ENCODE measurements at places on chromosomes 4 and X.

DNA sequence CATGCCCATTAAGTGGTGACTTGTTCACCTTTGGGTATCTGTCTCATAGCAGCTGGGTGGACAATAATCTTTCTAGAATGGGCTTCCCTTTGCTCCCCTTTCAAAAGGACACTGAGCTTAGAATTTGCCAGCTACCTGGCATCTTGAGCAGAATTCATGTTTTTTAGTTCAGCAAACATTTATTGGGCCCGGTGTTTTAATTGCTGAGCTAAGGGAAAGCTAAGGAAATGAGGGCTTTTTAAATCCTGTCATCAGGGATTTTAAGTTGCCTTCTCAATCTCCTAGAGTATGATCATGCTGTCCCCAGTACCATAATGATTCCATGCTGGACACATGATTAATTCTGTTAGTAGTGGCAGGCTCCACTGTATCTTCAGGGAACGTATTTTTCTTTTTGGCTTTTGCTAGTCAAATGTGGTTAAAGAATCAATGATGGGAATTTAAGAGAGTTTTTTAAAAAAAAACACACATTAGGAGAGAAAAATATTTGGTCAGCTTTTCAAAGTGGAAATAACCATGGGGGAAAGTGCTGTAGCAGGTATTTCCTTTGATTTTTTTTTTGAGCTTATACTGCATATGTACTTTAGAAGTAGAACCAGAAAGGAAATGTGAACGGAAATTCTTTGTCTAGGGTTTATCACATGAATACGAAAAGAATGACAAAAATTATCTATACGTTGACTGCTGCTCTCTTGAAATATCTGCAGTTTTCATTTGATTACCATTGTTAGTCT lies 208.9 kb downstream of the CLCN4 start:
- DNase-seq: no peak

DNA sequence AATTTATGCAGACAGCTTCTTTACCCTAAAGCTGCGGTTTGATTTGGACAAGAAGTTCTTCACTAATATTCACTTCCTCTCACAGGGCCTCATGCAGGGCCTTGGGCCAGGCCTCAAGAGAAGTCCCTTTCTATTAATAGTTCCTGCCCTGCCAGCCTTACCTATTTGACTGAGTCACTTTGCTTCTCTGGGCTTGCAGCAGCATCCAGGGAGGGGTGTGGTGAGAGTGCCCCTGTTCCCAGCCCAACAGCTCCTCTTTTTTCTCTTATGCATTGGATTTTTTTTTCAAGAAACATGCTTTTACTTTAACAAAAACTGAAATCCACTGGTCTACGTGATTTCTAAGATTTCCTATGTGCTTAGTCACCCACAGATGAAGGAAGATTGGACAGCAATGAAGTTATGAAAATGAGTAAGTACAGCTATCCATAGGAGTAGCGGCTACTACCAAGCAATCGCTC lies 26.7 kb downstream of the FAM156B start:
- no peak for DNase-seq

GRCh38 chr4:182194091-182194824 lies 48.9 kb upstream of the TENM3 start:
- no peak for DNase-seq

- peak; percentile 48 for DNase-seq
These were observed at the start of gene ADAMTS3 for GRCh38 chr4:72568959-72569718. TSS of gene ADAMTS3 (minus strand) at chr4:72569221. CDS start at chr4:72568762, 459 bp downstream.

- no peak for DNase-seq
These were observed 72.7 kb downstream of the GUCY2F start for GRCh38 chrX:109409181-109409580.

DNA sequence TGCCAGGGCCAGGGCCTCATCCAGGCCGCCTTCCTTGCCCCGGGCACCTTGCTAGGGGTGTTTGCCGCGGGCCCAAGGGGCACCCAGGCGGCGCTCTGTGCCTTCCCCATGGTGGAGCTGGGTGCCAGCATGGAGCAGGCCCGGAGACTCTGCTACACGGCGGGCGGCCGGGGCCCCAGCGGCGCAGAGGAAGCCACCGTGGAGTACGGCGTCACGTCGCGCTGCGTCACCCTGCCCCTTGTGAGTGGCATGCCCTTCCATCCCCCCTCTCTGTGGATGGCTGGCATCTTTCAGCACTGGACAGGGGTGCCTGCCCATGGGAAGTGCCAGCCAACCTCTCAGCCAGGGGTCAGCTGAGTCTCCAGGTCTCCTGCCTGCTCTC lies 3.6 kb downstream of the PLXNB3 start:
- DNase-seq: no peak

DNA sequence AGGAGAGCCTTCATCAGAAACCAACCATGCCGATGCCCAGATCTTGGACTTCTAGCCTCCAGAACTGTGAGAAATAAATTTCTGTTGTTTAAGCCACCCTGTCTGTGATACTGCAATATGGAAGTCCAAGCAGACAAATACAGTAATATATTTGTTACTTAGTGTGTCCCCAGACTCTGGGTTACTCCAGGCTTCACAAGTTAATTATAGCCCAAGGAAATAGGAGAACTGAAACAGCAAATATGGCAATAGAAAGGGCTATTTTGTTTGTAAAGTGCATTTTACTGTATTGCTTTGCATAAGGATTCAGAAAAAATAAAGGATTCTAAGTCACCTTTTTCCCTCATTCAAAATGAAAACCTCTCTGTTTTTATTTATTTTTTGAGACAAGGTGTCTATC lies 15.7 kb downstream of the TIGD4 start:
- DNase-seq: no peak

- DNase-seq: no peak
These were observed 8.9 kb downstream of the NUP62CL start for GRCh38 chrX:107197319-107197718.

DNA sequence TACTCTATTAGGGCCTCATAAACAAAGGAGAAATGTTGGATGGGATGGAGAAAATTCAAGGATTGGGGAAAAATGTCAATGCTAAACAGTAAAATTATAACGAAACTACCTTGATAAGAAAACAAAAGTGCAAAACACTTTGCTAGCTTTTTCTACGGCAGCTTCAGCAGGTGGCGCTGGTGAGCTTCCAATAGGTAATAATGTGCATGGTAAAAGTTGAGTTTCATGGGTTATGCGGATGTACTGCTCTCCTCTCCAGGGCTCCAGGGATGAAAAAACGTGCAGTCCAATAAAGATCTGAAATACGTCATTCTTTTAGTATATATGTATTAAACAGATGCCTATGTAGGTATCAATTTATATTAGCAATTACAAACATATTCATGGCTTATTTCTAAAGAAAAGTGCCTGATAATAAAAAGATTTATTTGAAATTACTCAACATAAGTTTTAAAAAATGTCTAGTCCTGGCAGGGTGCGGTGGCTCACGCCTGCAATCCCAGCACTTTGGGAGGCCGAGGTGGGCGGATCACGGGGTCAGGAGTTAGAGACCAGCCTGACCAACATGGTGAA lies 239.6 kb downstream of the GRXCR1 start:
- DNase-seq: peak; percentile 32

- no peak for DNase-seq
These were observed 155.9 kb upstream of the MAOA start for GRCh38 chrX:43500246-43500645.

DNA sequence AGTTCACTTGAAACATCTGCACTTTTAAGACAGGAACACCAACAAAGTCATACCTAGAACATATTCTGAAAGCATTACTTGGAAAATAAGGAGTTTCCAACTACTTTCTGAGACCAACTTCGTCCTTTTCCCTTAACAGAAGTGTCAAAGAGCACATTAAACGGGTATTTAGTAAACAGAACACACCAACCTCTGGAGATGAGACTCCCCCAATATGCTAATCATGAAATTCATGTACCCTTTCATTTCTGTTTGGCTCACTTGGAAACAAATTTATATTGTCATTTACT lies 69.2 kb downstream of the NOCT start:
- DNase-seq: no peak

Measured in GM13976 (cell line).